HCT116 (cell line): ENCODE measurements at places on chromosomes 3 and 15. TPM values are rescaled to one million over a fixed set of nuclear protein-coding genes. Genes with fewer than 3 reads are reported as not detected.

DNA sequence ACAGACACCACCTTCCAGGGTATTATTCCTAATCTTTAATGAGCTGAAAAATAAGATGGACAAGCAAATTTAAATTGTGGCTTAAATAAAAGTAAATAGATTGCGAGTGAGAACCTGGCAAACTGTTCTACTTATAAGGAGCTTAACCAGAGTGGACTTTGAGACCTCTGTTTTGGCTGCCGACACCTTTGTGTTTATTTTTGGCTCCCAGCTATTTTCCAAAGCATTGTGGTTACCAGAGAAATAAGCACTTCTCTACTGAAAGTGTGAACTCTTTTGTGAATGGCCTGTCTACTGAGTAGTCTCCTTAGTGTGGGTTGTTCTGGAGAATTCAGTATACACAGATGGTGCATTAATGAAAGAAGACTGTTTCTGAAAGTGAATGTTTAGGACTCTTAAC, 109.4 kb downstream of the ATP8B4 start:
- DNase-seq: no peak

- no peak for DNase-seq
These were observed 185.6 kb upstream of the MBNL1 start for GRCh38 chr3:152083135-152083534.

- DNase-seq: peak; percentile 39
These were observed 31.6 kb upstream of the ZNF770 start for GRCh38 chr15:35019404-35020327.

DNA sequence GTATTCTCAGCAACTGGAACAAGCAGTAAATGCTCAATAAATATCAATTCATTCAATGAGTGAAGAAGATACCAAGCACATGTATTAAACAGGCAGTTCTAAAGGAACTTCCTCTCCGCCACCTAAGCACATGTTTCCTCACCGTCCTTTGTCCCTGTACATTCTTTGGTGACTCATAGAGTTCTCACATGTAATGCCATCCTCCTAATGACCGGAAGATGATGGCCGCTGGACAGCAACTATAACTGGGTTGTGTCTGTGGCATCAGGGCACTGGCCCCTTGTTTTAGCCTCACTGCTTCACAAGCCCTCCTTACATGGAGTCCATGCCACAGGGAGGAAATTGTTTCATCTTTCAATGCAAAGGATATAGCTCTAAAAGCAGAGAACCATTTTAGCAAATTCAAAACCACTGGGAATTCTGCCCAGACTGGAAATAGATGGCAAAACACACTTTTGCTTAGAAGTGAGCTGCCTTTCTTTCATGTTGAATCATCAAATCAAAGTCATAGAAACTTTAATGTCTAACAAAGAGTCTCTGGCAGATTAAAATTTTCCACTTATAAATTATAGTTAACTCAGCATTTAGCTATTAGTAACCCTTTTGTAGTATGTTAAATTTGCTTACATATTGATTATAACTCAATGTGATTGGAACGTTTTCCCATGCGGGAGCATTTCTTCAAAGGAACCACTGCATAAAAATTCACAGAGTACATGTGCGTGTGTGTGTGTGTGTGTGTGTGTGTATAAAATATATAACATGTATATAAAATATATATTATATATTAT, 74.1 kb downstream of the GAP43 start:
- no peak for DNase-seq

- no peak for DNase-seq
These were observed 88.8 kb downstream of the DLG1 start for GRCh38 chr3:197209366-197210260.

DNA sequence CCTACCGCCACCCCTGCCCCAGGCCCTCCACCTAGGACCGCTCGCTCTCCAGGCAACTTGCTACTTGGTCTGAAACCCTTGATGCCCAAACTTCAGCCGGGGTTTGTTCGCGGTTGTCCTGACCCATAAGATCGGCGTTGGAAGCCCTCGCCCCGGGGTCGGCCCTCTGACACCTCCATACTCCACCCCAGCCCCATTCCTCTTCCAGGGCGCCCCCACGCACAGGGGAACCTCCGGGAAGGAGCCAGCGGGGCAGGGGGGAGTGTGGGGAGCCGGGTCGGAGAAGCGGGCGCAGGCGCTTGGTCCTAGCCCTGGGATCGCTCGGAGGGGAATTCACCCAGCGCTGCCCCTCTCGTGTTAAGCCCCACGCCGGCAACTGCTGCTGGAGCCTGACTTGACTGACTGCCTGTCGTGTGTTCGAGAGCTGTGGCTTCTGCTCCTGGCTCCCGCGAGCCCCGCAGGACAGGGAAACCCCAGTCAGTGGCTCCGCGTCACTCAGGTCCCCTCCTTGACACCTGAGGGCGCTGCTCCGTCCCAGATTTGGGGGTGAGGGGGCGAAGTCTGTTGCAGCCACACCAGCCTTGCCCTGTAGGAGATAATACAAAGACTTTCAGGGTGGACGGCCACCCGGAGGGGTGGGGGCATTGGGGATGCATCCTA, 675 bp downstream of the RYR3 start:
- DNase-seq: no peak

Gene CILP
- not detected for total RNA-seq

Gene SLC38A3
- 3.1 TPM for total RNA-seq

Gene ITIH1
- total RNA-seq: 0.37 TPM

Gene SLC24A5
- total RNA-seq: not detected

Gene SERINC4
- 0.12 TPM for total RNA-seq

Gene CDC25A
- total RNA-seq: 19.6 TPM

Gene SERPINI2
- 0.27 TPM for total RNA-seq
